WERI-Rb-1 (cell line): ENCODE measurements at places on chromosomes 1 and 21.
A peak's percentile ranks its signal among the peaks of the same experiment; 100 is the strongest.

DNA sequence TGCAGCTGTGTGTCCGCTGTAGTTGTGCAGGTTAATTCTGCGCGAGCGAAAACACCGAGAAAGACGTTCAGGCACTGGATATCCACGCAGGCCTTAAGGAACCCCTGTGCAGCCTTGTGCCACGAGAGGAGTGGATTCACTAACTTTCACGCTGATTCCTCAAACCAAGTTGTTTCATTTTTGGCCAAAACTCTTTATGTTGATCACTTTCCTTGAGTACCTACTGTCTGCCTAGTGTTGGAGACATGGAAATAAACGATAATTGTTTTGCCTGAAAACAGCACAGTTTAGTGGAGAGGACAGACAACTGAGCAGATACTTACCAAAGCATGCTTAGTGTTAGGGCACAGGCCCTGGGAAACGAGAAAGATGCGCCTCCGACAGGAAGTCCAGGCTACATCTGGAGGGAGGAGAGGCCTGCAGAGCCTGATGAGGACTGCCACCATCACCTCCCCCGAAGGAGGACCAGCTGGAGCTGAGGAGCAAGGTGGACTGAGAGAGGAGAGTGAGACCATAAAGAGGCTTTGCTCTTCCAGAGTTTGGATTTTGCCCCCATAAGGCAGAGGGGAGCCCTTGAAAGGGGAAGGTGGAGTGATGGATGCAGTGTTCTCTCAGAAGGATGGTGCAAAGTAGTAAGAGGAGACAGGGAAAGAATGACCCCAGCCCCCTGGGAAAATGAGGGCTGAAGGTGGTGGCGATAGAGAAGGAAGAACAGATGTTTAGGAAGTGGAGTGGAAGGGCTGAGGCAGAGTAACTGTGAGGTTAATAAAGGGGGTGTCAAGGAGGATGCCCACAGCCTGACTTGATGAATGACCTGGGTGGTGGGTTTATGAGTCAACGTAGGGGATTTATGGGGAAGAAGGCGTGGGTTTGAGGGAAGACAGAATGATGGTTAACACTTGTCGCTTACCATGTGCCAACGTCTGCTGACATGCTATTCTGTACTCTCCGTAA lies 956 bp upstream of the SCAF4 start:
- peak; percentile 55 for DNase-seq

DNA sequence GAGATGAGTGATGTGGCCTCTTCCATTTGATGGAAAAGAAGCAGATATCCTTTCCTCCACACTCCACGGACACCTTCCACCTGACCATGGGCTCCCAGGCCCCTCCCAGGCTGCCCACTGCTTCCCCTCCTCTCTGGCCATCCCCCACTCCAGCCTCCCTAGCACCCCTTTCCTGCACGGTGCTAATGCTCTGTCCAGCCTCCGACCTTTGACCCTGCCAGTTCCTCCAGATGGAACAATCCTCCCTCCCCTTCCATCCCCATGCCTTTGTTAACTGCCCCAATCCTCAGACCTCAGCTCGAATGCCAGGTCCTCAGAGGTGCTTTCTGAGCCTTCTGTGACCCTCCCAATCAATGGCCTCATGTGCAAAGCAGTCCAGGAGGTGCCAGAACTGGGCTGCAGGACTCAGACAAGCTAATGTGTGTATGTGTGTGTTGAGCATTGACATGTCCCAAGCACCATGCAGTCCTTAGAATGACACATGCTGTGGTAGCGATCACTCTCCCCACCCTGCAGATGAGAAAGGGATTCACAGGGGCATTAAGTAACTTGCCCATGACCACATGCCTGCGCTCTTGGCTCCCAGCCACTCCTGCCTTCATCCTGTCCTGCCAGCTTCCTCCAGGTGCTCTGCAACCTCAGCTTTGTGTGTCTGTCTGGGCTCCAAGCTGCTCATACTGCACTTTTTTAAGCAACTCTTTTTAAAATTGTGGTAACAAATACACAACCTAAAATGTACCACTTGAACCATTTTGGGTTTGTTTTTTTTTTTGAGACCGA lies 63.5 kb upstream of the EDN2 start:
- DNase-seq, result no peak

DNA sequence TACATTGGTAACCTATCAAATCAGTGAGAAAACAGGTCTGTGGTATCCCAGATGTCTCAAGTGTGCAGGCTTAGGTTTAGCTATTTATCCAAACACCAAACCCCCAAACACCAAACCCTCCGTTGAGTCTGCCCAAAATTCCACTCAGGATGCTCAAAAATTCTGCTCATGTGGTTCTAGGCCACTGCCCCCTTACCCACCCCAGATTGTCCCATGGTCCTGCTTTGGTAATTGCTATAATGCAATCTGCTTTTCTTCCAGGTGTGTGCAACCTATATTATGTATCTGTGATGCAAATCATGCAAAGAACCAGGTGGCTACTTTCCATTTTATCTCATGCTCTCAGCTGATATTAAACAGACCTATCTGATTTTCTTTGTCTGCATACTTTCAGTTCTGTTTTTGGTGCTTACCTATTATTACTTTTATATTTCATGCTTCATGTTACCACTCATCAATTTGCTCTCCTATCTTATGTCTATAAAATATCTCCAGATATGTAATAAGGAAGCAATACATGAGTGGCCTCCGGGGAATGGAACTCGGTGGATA lies 123.7 kb downstream of the TOMM20 start:
- DNase-seq, result no peak

GRCh38 chr21:43854773-43855633 lies 10.0 kb upstream of the AGPAT3 start:
- DNase-seq, result no peak

GRCh38 chr1:170721621-170722020 lies 57.7 kb downstream of the PRRX1 start:
- no peak for DNase-seq

DNA sequence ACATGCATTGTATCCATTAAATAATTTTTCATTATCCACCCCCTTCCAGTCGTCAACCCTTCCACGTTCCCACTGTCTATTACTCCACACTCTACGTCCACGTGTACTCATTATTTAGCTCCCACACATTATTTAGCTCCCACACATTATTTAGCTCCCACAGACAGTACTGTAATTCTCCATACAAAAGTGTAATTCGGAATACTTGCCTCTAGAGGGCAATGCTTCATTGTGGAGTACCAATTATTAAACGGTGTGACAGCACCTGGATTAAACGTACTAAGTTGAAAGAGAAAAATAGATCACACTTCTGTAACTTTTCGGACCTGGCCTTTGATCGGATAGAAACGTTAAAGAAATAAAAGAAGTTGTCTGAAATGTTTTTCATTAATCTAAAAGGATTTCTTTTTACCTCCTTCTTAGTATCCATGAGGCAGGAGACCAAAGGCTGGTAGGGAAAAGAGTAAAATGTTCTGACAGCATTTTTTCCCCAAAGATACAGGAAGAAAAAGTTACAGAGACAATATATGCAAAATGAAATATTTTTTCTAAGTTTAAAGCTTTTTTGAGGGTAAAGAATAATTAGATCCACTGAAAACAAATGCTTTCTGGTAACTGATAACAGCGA lies 99.2 kb downstream of the LHX8 start:
- DNase-seq, result no peak
